NCI-H1930 (cell line): ENCODE measurements at places on chromosomes 11 and 22.

- DNase-seq: no peak
These were observed 403.6 kb downstream of the NXPE2 start for GRCh38 chr11:115081972-115082371.

GRCh38 chr11:64924910-64925284 is 408 bp downstream of the PPP2R5B start:
- DNase-seq: no peak

- no peak for DNase-seq
These were observed 41.0 kb upstream of the CD44 start for GRCh38 chr11:35097814-35098455.

- DNase-seq: peak; percentile 28
These were observed 52.0 kb upstream of the THY1 start for GRCh38 chr11:119474682-119475596.

DNA sequence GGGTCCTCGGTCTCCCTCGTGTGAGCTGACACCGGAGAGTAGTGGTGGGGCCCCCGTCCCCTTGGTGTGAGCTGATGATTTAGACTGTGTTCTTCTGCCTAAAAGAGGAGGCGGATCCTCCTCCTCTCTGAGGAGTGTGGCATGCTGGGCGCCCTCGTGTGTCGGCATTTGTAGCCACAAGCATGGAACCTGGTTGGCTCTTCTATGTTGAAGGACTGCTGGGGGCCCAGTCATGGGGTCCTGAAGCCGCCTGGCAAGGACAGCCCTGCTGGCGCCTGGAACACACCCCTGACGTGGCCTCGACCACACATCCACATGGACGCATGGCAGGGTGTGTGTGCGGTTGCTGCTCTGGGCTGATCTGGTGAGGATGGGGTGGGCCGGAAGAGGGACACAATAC is 50.2 kb downstream of the AP2A2 start:
- no peak for DNase-seq

DNA sequence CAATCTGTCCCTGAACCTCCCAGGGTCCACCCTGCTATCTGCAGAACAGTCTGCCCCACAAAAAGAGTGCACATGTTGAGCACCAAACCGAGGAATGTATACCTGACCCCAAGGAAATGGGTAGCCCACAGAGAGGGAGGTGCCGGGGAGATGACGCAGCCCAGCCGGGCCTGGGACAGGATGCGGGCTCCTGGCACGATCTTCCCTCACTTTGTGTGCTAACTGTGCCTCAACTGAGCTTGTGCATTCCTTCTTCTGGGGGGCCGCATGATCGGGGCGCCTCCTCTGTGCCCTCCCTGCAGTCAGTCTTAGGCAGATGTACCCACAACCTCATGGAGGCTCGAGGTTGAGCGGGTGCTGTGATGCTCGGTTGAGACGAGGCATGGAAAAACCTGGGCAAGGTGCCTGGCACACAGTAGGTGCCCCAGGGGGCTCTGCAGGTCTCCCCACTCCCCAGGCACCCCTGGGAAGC is 2.4 kb downstream of the GAS2L1 start:
- no peak for DNase-seq

GRCh38 chr11:64340671-64341335 is 799 bp downstream of the CCDC88B start:
- DNase-seq: no peak

DNA sequence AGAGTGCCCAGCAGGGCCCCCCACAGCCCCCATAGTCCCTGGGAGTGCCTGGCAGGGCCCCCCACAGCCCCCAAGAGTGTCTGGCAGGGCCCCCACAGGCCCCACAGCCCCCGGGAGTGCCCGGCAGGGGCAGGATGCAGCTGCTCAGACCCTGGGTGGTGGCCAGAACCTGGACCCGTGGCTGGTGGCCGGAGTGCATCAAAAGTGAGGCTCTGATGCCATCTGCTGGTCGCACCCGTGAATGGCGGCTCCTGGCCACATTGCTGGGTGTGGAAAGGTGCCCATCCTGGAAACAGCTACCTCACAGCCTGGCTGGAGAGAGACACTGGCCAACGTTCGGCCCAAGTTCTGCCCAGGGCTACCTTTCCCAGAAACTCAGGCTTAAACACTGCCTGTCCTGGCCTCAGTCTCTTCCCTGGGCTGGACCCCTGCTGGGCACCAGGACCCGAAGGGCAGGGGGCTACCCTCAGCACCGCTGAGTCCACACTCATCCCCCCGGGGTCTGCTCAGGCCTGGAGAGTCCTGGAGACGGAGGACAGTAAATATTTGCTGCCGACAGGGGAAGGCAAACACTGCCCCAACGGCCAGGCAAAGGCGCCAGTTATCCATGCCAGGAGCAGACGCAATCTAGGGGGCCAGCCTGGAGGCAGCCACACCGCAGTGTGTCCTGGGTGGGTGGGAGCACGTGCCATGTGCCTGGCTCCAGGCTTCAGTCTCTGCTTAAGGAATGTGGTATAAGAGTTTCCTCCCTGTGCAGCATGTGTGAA is 4.4 kb downstream of the INS start:
- DNase-seq: peak; percentile 57

DNA sequence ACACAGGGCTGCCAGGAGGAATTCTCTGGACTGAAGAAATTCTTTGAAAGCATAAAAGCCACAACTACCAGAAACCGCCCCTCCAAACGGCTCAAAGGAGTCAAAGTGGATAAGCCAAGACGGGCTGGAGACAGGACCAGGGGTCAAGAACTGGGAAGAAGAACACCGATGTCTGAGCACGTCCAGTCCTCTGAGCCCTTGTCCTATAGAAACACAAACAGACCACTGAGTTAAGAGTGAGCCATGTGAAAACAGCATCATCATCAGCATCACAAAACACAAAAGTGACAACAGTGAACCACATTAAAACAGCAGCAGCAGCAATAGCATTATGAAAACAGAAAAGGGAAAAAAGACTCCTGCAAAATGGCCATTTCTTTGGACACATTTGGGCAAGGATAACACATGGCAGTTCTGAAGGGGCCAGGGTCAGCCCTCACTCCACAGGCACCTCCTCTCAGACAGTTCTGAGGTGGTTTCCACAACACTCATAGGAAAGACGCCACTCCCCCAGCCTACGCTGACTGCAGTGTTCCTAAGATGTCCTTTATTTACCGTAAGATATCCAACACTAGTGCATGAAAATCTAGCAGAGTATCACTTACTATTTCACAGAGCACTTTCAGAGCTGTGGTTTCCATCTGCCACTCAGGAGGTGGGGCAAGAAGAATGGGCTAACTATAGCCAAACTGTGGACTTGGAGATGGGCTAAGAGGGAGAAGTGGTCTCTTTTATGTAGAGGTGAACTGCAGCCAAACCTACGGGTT is 28.6 kb upstream of the YPEL1 start:
- DNase-seq: no peak

DNA sequence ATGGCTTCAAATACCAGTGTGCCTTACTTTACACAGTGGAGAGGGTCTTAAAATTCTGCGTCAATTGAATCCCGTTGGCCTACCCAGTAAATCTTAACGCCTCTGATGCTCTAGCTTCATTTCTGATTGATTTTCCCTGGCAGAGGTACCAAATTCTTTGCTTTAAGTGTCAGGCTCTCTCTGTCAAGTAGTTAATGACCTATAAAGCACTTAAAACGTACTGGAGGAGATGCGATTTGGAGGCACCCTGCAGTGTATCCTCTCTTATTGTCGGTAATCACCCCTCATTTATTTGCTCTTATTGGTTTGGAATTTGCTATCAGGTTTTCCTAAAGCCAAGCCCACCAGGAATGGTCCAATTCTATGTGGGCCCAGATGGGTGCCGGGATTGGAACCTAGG is 59.2 kb downstream of the NFAM1 start:
- no peak for DNase-seq

- DNase-seq: no peak
These were observed 1.6 kb downstream of the APOL2 start for GRCh38 chr22:36237462-36238372.

- DNase-seq: no peak
These were observed 12.6 kb upstream of the COX8A start for GRCh38 chr11:63961608-63962412.

DNA sequence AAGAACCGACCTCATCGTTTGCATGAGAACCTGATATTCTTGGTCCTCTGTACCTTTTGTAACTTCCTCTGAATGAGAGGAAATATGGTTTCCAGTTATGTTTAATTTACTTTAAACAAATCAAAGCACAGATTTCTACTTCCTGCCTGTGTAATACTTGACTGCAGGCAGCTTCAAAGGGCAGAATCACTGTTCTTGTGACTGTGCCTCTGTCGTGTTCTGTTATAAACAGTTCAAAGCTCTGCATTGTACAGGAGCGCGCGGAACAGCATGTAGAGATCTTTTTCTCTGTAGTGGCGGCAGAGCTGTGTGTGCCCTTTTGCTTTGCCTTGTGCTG is 73.2 kb upstream of the CLDN5 start:
- DNase-seq: no peak

- no peak for DNase-seq
These were observed 6.8 kb downstream of the SLN start for GRCh38 chr11:107705027-107705426.
